ENCODE measurements at places on chromosomes 6 and 20.

- DNase-seq, result no peak
Measured at GRCh38 chr20:12289465-12289864, 371.8 kb downstream of the BTBD3 start.

DNA sequence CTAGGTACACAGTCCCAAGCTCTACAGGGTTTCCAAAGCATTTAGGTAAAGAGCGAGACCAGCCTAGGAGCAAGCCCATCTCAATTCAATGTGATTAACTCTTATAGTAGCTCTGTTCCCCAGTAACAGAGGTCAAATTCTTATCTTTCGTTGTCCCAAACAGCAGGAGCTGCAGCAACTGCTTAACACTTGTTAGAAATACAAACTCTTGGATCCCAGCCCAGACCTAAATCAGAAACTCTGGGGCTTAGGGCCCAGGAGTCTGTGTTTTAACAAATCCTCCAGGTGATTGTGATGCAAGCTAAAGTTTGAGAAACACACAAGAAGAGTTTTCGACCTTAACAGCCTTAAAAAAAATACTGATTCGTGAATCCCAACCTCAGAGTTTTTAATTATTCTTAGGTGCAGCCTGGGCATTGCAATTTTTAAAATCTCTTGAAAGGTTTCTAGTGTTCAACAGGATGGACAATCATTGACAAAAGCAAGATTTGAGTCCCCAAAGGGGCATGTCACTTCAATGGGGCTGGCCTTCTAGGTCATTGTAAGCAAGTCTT is 127.4 kb upstream of the HCRTR2 start:
- no peak for DNase-seq

DNA sequence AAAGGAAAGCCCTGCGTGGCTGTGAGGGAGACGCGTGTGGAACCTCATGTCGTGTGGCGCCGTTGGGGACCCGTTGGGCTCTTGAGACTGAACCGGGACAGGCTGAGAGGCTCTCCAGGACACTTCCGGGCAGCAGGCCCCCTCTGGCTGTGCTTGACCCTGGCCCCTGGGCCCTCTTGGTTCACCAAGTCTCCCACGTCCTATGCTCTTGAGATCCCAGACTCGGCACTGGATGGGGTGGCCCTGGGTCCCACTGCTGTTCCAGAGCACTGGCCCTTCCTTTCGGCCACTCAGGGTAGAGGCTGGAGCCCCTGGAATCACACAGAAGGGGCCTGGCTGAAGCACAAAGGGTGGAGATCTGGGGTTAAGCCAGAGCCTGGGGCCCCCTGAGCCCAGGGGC is 30.4 kb downstream of the NTSR1 start:
- no peak for DNase-seq

DNA sequence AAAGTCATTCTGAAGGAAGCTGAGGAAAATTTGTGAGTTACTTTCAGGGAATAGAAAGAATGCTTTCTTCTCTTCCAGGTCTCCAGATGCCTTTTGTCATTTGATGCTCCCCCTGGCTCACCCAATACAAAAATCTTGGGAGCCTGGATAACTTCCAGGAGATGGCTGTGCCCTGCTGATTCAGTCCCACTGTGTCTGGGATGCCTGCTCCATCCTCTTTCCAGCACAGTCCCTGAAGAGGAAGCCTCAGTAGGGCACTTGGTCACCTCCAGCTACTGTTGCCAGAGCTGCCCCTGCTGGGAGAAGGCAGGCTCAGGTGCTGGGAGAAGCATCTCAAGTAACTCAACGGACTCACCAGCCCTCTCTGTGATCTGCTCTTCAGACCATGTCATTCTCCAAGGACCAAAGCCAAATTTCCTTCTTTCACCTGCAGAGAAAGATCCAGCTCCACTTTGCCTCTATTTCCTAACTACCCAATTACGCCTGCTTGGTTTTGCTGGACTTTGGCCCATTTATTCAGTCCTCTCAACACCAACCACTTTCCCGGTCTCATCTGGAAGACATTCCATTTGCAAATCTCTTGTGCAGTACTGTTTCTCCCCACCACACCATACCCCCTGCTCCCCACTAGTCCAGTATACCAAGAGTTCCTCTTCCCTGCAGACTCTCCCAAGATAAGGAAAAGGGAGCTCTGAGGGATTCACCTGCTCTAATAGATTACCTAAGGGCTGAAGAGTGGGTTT is 53.3 kb downstream of the SLC23A2 start:
- no peak for DNase-seq
